ENCODE measurements at places on chromosomes 16 and 17.
A peak's percentile ranks its signal among the peaks of the same experiment; 100 is the strongest.

- DNase-seq: no peak
These were observed 63.2 kb upstream of the SLC12A3 start for GRCh38 chr16:56801762-56802161.

GRCh38 chr17:74288785-74289184 is 14.8 kb downstream of the DNAI2 start:
- no peak for DNase-seq

DNA sequence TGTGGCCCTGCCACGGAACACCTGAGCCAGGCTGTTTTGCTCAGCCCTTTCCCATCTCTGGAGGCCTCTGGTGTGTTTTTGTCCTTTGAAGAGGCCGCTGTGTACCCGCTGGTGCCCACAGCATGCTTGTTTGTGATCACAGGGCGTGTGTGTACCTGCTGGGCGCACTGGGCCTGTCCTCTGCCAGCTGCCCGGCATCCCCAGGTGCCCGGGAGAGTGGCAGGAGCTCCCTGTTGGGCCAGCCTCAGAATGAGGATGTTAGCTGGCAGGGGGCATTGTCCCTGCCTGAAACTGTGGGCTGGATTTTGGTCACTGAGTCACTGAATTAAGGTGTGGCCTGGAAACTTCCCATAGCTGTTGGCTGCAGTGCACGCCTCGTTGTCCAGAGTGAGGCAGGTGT is 31.1 kb downstream of the BAIAP2 start:
- DNase-seq: peak; percentile 84

GRCh38 chr16:51854401-51854951 is 692.5 kb downstream of the TOX3 start:
- DNase-seq: no peak

GRCh38 chr17:63433746-63434591 is 12.1 kb downstream of the CYB561 start:
- no peak for DNase-seq

- DNase-seq: no peak
These were observed 30.0 kb upstream of the SLC5A10 start for GRCh38 chr17:18921912-18922451.

DNA sequence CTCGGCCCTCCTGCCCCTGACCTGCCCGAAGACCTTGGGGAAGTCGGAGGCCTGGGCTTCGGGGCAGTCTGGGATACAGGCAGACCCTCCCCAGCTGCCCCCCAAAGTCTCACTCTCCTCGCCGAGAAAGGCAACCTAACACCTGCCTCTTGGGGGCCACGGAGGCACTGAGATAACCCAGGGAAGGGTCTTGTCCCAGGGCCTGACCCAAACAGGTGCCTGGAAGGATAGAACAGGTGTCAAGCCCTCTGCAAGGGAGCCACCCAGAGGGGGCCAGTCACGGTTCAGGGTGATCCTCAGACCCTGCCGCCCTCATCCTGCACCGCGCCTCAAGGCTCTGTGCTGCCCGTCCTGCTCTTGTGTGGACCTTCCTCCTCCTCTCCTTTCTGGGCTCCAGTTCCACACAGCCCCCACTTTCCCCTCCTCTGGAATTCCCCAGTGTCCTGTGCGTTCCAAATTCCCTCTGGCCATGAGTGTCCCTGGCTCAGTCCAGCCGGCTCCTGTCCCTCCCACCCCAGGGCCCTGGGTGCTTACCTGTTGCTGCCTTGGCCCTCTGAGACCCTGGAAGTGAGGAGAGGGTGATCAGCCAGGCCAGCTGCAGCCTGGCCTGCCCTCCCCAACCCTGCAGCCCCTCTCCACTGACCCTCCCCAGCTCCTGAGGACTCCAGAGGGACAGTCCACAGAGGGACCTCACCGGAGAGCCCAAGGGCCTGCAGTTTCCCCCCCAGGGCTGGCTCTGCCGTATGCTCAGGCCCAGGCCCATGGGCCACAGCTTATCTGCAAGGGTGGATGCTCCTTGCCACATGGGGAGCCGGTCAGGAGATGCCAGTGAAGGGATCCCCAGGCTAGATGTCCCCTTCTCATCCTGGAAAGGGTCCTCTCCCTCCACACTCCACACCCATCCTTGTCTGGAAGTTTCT is 3.8 kb downstream of the PRSS27 start:
- no peak for DNase-seq

GRCh38 chr17:75827308-75828075 is 16.7 kb downstream of the UNC13D start:
- DNase-seq: peak; percentile 21

GRCh38 chr17:35252651-35253050 is 9.8 kb downstream of the SLFN5 start:
- DNase-seq: no peak

- no peak for DNase-seq
These were observed 246.5 kb downstream of the GSG1L start for GRCh38 chr16:27817038-27817437.

- DNase-seq: no peak
These were observed 34.2 kb downstream of the TXNDC11 start for GRCh38 chr16:11708421-11708820.

GRCh38 chr16:5034167-5034523 is 410 bp upstream of the NAGPA start:
- DNase-seq: no peak

- DNase-seq: no peak
These were observed 127.5 kb upstream of the WSCD1 start for GRCh38 chr17:5942687-5943086.

GRCh38 chr17:39737760-39738567 is at the start of gene GRB7:
Gene GRB7 (plus strand): TSS chr17:39737938. CDS start chr17:39742302, 4,364 bp downstream.
- DNase-seq: peak; percentile 93

DNA sequence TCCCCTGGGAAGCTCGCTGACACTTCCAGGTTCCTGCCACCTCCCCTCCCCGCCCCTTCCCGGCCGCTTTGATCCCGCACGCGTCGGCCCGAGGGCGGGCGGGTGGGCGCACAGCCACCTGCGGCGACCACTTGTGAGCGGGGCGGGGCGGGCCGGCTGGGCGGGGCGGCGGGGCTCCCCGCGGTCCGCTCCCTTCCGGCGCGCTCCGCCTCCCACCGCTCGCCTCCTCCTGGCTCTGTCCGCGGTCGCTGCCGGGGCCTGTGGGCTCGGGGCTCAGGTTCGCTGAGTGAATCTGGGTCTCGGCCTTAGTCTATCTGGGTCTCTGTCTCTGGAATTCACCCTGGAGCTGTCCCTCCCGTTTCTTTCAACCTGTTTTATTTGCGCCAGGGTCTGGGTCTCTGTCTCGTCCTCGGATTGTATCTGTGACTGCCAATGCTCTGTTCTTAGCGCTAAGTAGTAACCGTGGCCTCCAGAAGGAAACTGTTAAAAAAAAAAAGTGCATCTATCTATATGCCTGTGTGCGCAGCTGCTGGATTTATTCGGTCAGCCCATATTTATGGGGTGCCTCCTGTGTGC is 2.7 kb upstream of the HES7 start:
- DNase-seq: peak; percentile 23

DNA sequence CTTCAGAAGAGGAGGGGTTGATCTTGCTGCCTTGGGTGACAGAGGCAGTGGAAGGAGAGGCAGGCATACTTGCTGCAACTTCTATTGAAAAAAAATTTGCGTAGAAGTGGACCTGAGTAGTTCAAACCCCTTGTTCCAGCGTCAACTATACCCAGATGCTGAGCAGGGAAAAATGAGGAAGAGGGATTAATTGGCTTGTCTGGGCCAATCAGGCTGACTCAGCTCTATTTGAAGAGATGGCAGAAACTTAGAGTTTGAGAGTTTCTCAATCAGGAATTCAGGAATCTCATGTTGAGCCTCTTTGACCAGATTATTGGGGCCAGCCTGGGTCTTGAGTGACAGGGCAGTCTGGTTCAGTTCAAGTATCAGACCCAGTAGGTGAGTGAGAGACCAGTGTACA is 17.6 kb downstream of the CASC3 start:
- DNase-seq: no peak

DNA sequence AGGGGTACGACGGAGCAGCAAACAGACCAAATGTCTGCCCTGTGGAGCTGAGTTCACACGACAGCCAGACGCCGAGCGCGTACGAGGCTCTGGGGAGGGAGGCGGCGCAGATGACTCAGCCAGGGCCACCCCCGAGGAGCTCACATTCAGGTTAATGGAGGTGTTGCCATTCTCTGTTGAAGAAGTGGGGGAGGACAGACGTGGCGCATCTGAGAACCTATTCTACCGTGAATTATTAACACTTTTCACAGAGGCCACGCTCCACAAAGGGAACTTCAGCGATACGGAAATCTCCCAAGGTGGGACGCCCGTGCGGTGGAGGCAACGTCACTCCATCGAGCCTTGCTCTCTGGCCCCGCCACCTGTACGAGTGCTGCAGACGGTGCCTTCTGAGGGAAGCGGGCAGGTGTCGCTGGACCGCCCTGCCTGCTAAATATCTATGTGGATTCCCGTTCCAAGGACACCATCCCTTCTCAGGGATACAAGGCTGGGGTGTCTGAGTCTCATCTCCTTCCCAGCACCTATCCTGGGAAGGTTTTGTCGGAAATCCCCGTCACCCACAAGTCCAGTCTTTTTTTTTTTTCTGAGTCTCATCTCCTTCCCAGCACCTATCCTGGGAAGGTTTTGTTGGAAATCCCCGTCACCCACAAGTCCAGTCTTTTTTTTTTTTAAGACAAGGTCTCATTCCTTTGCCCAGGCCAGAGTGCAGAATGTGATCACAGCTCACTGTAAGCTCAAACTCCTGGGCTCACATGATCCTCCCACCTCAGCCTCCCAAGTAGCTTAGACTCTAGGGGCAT is 19.0 kb downstream of the ABR start:
- no peak for DNase-seq

GRCh38 chr17:66425756-66426396 is 123.5 kb downstream of the PRKCA start:
- no peak for DNase-seq

- no peak for DNase-seq
These were observed 13.6 kb downstream of the CDH8 start for GRCh38 chr16:62022688-62023087.

- no peak for DNase-seq
These were observed 16.7 kb downstream of the RFFL start for GRCh38 chr17:35046740-35047283.

Measured in NCI-H2081 (cell line).